AG04450 (cell line): ENCODE measurements at places on chromosomes 3 and 15.

DNA sequence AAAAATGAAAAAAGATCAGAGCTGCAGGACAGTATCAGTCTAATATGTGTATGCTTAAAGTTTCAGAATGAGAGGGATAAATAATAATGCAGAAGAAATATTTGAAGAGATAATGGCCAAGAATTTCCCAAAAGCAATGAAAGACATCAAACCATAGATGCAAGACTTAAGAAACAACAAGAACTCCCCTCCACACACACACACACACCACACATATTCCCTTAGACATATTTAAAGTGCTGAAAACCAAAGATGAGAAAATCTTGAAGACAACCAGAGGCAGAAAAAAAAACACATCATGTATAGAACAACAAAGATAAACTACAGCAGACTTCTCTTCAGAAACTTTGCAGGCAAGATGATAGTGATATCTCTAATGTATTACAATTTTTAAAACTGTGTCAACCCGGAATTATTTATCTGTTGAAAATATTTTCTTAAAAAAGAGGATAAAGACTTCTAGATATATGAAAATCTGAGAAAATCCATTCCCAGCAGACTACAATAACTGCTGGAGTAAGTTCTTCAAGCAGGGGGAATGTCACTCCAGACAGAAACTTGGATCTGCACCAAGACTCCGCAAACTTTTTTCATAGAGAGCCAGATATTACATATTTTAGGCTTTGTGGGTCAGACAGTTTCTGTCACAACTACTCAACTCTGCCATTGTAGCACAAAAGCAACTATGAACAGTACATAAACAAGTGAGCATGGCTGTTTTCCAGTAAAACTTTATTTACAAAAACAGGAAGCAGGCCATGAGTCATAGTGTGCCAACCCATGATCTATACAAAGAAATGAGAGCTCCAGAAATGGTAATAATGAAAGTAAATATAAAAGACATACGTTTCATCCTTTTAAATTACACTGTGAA lies 223.4 kb upstream of the CGNL1 start:
- DNase-seq, result no peak

- no peak for DNase-seq
These were observed 479.9 kb downstream of the GRM7 start for GRCh38 chr3:7340795-7341194.

- no peak for DNase-seq
These were observed 120.3 kb upstream of the TJP1 start for GRCh38 chr15:29942548-29942947.

GRCh38 chr3:128864351-128864811 lies 15.0 kb upstream of the ACAD9 start:
- DNase-seq, result no peak

DNA sequence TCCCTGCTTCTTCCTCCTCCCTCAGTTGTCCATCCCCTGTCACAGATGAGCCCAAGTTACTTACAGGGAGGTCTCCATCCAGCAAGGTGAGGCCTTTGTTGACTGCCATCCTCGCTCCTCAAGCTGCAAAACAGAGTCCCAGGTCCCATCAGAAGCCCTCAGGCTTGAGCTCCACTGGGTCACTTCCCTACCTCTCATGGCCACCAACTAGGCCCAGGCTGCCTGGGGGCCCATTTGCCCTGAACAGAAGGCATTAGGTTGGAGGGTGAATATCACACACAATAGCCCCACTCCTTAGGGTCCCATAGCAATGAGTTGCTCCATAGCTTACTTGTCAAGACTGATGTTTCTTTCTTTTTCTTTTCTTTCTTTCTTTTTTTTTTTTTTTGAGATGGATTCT lies 1.8 kb downstream of the PLIN1 start:
- DNase-seq, result no peak

DNA sequence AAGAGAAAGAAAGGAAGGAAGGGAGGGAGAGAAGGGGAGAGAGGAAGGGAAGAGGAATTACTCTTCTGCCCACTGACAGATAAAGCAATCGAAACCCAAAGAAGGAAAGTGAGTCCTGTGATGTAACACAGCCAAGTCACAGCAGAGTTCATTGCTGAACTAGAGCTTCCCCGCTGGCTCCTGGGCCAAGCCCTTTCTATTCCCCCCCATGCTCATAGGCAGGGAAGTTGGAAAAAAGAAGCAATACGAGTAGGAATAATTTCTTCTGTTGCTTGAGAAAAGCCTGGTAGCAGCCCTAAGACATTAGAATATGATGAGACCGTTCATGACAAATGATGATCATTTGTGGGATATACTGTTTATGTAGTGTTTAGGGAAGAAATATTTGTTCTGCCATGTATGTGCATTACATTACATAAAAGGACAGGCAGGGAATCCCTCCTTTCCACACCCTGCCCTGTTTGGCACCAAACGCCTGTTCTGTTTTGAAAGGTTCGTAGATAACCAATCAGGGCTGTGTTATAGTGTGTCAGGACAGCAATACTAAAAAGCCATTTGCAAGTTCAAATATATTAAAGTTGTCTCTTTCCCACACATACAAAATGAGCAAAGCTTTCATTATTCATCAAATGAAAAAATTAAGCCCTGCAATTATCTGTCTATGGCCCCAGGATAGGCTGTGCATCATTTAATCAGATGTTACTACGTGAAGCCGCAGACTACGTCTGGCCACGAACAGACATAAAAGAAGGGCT lies 111.0 kb upstream of the TRPM1 start:
- no peak for DNase-seq

DNA sequence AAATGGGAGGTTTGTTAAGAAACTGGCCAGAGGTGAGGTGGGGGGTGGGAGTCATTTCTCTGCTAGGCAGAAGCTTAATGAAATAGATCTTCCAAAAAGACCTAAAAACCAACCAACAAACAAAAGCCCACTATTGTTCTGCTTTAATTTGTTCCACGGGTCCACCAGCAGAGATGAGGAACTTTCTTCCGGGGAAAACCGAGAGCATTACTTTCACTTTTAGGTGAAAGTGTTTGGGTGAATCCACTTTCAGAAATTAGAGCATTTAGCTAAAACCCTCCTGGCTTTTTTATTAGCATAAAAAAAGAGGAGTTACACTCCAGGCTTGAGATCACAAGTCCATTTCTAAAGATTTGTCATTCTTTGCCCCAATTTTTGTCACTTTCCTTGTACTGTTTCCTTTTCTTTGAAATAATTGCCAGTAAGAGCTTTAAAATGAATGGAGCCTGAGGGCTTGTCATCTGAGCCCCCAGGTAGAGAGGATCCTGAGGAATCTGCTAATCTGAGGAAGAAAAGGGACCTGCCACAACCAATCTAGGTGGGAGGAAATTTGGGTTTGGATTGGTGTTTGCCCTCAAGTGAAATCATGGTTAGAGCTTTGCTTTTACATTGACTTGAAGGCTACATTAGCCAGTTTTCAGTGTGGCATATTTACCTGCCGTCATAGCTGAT lies 667.6 kb downstream of the NAALADL2 start:
- no peak for DNase-seq

DNA sequence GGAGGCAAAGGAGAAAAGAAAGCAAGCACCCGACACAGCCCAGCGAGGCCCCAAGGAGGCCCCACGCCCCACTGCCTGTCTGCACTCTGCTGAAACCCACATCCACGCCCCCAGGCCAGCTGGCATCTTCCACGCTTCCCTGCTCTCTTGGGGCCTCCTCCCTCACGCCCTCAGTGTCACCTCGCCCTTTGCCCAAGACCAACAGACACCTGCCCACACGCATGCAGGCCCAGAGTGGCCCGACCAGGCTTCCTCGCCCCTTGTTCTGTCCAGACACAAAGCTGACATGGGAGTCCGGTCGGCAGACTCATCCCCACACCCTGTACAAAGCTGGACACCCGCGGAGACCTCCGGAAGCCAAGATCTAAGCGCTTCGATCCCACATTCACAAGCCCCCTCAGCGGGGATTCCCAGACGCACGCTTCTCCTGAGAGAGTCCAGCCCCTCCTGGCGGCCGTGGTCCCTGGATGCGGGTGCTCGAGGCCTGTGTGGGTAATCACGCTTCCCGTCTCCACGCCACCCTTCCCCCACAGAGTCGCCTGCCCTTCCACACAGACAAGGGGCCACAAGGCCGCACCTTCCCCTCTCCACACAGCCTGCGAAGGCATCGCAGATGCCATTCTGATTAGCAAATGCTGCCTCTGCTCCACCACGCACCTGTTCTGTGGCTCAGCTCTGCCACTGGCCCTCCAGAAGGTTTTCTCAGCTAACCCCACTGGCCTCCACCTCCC lies 176.6 kb downstream of the XXYLT1 start:
- DNase-seq, result no peak

DNA sequence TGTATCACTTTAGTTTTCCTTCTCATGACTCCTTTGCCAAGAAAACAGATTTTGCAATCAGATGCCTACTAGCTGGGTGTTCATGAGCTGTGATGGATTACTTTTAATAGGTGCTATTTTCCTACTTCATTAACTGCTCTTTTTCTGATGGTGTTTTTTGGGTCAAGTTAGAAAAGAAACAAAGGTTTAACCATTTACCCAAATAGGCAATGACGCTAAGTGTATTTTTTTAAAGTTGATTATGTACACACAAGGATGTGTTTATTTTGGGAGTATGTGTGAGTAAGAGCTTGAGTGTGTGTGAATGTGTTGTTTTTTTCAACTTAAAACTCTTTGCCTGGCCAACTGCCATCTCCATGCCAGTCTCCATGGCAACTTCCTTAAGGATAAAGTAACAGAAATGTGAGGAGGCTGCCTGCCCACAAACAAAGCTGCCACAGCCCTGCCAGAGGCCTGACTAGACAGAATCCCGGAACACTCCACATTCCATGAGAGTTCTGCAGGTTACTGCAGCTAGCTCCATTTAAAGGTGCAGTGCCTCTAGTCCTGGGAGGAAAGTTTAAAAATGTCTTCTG lies 215.6 kb upstream of the RBMS3 start:
- peak; percentile 97 for DNase-seq

GRCh38 chr15:55786341-55786740 lies 43.4 kb upstream of the PRTG start:
- no peak for DNase-seq

DNA sequence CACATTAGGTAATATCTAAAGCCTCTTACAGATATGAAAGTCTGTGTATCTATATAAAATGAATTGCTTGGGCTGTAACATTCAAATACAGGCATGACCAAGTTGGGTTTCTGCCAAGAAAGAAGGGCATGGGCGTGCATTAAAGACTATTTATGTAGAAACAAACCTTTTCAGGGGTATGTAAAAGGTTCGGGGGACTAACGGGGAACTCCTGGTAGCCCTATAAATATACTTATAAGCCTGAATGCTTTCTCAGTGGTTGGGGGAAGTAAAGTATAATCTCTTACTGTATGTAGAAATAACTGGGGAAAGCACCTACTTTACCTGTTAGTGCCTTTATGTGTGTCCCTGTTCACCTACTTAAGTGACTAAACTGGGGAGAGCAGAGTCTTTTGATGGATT lies 154.5 kb upstream of the TBL1XR1 start:
- DNase-seq, result no peak

DNA sequence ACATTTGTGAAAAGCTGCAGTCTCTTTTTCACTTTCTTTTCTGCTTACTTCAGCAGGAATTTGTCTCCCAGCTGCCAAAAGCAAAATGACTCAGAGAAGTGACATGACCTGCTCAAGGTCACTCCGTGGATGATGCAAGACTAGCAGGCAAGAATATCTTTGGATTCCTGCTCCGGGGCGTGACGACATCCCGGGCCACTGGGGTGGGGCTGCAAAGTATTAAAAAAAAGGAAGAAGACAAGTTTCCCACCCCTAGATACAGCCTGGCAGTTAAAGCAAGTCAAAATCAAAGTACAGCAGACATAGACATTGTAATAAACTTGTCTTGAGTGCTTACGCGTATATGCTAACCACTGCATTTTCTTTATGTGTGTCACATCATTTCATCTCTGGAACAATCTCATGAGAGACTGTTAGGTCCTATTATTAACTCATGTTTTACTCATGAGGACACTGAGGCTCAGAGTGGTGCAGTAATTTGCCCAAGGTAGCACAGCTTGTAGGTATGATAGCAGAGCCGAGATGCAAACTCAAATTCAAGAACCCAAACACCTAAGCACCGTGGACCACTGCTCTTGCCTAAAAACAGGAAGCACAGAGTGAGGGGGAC lies 485.2 kb upstream of the PROK2 start:
- peak; percentile 77 for DNase-seq

GRCh38 chr15:60782316-60782715 lies 303.4 kb upstream of the ICE2 start:
- no peak for DNase-seq

DNA sequence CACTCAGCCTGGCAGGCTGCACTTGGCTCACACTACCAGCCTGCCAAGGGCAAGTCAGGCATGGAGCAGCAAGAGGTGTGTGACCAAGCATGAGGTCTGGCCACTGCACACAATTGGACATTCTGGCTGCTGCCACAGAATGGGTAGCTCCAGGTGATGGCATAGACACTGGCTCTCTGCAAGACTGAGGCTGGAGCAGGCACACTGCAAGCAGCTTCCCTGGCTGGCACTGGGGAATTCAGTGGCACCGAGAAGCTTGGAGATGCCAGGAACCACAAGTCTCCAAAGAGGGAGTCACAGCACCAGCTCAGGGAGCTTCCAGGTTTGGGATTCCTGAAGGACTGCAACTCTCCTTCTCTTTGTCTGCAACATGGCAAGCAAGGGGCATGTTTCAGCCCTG lies 42.0 kb upstream of the KCNH8 start:
- DNase-seq, result no peak

DNA sequence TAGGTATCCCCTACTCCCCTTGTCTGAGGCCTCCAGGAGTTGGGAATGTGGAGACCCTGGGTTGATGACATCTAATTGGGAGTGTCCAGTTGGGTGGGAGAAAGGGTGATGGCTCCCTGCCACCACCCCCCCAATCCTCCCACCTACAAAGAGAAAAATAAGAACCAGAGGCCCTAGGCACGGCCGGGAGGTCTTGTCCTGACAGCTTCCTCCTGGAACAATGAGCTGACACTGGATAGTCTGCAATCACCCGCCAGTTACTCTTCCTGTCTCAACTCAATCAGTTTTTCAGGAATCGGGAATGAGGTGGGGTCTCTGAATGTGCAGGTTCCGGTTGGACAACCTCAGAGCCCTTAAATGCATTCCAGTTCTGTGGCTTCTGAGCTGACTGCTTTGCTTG lies 129.9 kb upstream of the MRPS22 start:
- DNase-seq, result no peak

- no peak for DNase-seq
These were observed 1.9 kb downstream of the GNAI2 start for GRCh38 chr3:50237754-50238548.

- no peak for DNase-seq
These were observed 316.8 kb upstream of the NR2E3 start for GRCh38 chr15:71493526-71493925.

DNA sequence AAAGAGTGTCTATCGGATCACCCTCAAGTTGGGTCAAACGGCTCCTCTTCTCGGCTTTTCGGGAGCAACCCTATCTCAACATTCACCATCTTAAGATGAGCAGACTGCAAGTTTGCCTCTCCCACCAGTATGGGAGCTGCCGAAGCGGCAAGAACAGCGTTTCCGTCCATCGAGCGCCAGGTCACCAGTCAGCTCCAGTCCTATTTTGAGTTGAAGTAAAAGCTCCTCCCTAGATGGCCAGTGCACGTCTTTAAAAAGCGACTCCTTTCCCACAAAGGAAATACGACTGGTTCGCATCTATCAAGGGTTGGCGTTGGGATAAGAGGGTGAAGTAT lies 369 bp upstream of the U2SURP start:
- DNase-seq, result no peak

GRCh38 chr3:155889952-155890351 lies 19.5 kb downstream of the GMPS start:
- no peak for DNase-seq
